EL (cell line): ENCODE measurements at places on chromosomes 4 and X.
A peak's percentile ranks its signal among the peaks of the same experiment; 100 is the strongest.

DNA sequence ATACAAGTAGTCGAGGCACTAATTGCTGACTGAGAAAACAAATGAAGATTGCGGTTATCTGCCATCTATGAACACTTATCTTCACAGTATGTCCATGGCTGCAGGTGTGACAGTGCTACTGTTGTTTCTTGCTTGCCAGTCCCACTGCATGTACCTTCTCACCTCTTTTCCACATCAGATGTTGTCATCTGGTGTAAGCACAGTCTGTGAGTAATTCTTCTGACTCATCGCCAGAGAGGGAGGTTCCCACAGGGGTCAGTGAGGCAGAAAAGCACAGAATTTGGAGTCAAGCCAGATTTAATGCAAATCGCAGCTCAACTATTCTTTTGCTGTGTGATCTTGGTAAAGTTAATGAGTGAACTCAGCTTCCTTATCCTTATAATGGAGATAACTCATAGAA lies 144.4 kb downstream of the GLRA2 start:
- DNase-seq, result peak; percentile 84

GRCh38 chr4:32112891-32113290 lies 1392.7 kb downstream of the PCDH7 start:
- DNase-seq, result no peak

- no peak for DNase-seq
Measured at GRCh38 chr4:88811904-88812303, 114.3 kb upstream of the NAP1L5 start.

- DNase-seq, result peak; percentile 40
Measured at GRCh38 chr4:15194520-15194919, 192.2 kb downstream of the CPEB2 start.

DNA sequence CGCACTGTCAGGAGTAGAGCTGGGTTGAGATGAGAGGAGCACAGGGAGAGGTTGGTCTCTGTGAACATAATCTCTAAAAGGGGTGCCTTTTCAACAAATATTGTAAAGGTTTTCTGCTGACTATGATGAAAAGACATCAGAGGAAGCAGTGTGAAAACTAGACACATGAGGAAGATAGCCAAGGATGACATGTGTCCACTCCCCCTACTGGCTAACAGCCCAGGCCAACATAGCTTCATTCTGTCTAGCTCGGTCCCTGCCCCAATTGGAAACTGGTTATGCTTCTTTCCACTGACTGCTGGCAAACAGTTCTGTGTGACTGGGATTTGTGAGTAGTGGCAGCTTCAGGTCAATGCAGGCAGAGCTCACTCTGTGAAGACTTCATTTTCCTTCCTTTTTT lies 115.4 kb upstream of the ESX1 start:
- DNase-seq, result peak; percentile 10
